HT-29 (cell line): ENCODE measurements at places on chromosomes 12 and 14. TPM values are rescaled to one million over a fixed set of nuclear protein-coding genes. Genes with fewer than 3 reads are reported as not detected.

GRCh38 chr12:108211157-108211556, 82.1 kb downstream of the WSCD2 start:
- no peak for DNase-seq

GRCh38 chr12:88218293-88218692, 76.2 kb downstream of the TMTC3 start:
- no peak for DNase-seq

DNA sequence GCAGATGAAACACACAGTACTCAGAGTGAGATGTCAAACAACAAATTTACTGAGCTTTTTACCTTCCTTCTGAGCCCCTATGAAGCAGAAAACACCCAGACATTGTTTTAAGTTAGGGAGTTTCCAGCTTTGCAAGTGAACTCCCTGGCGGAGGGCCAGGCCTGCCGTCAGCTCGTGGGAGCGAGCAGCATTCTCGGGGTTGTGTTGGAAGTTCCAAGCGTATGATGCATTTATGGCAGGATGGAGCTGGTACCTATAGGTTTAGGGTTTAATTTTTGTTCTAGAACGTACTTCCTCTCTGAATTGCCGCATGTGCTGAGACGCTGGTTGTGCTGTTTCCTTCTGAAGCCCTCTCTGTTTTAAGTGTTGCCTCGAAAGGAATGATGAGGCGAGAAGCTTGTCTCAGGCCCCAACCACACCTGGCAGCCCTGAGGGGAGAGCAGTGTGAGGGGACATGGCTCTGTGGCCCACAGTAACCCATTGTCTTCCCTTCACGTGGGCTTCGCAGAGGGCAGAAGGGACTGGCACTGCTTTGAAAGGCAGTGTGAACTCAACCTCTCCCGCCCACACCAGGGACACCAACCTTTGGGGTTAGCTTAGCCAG, 76.6 kb downstream of the SSPN start:
- DNase-seq = peak; percentile 90

Gene AKAP3
- total RNA-seq = 0.10 TPM in 1 of 2 replicates, not detected in the other

DNA sequence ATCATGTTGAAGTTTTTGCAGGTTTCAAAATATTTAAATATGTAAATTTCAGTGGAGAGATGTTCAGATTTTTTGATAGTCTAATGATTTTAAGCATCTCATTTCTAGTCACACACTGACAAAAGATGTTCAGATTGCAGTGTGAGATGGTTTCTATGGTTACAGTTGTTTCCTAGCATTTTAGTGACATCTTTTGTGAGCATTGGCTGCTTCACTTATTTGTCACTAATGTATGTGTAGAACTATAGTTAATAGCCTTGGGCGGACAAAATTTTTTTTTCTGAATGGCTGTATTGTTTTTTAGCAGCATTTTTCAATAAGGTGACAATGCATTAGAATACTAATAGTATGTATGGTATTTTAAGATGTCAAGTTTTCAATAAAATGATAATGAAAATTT, 315.6 kb upstream of the PRKD1 start:
- no peak for DNase-seq
